CD4-positive, alpha-beta T cell treated with Interleukin-6 at 100 ng/mL for 8 hours (primary cell): ENCODE measurements at places on chromosomes 7 and 10.
A peak's percentile ranks its signal among the peaks of the same experiment; 100 is the strongest.

DNA sequence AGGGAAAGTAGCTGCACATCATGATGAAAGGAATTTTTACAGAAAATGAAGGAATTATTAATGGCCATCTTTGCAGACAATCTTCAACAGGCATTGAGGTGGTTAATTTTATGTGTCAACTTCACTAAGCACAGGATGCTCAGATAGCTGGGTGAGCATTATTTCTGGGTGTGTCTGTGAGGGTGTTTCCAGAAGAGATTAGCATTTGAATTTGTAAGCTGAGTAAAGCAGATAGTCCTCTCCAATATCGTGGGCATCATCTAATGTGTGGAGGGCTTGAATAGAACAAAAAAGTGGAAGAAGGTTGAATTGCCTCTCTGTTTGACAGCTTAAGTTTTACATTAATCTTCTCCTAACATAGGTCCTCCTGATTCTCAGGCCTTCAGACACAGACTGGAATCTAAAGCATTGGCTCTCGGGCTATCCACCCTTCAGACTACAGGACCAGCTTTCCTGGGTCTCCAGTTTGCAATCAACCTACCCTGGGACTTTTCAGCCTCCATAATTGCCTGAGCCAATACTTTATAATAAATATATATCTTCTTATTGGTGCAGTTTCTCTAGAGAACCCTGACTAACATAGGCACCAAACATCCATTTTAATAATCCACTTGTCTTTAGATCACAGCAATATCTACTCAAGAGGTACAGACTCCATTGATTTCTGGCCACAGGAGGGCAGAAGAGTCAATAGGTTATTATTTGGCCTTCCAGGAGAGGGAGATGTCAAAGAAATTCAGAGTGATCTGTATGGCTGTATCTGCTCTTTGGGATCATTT is 10.5 kb upstream of the CRPPA start:
- peak; percentile 12 for DNase-seq

DNA sequence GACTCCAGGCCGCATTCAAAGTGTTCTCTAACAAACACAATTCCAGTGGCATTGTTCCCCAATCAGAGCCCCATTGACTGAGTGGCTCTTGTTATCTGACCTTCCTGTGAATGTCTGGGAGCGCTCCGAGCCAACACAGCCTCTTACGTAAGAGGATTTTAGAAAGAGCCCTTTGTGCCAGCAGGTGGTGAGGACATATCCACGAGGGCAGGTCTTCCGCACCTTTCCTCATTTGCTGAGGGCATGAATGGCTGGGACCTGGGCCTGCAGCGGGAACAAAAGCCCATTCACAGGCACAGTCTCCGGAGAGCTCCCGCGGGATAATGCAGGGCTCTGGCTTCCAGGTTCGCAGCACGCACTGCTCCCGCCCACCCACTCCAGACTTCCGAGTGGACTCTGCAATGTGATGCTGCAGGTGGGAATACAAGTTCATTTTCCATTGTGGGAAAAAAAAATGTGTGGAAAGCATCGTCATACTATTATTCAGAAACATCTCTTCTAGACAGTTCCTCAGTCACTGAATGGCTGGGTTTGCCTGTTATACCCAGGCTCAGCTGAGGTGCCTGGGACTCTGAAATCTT is 295.0 kb upstream of the IGFBP3 start:
- no peak for DNase-seq

GRCh38 chr7:36521911-36522310 is 132.2 kb downstream of the ANLN start:
- no peak for DNase-seq

GRCh38 chr10:14466257-14466656 is 135.5 kb upstream of the FRMD4A start:
- DNase-seq, result no peak

GRCh38 chr7:17369691-17370426 is 71.4 kb downstream of the AHR start:
- DNase-seq, result no peak

DNA sequence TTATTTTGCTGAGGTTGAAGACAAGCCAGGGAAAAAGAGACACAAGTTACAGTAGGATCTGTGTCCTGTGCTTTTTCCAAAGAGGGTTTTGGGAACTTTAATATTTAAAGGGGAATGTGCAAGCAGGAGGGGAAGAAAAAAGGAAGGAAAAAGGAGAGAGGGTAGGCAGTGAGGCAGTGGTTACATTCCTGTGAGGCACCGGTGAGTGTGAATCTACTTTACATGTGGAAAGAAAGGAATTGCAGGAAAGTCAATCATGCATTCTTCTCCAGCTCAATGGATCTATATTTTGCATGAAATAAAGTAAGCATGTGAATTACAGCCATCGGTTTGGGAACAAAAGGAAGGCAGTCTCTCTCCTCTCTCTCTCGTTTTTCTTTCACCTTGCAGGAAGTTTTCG is 12.6 kb upstream of the DYNC2I1 start:
- DNase-seq, result no peak

GRCh38 chr7:123823898-123824753 is 20.8 kb upstream of the HYAL4 start:
- DNase-seq, result no peak

- no peak for DNase-seq
Observed at GRCh38 chr10:126070476-126071215, 174.3 kb downstream of the FANK1 start.

GRCh38 chr7:106447318-106447847 is 162.6 kb upstream of the NAMPT start:
- no peak for DNase-seq

GRCh38 chr10:30270247-30270646 is 78.8 kb downstream of the MTPAP start:
- DNase-seq, result no peak

- DNase-seq, result no peak
Observed at GRCh38 chr7:45645141-45645969, 71.2 kb downstream of the ADCY1 start.

DNA sequence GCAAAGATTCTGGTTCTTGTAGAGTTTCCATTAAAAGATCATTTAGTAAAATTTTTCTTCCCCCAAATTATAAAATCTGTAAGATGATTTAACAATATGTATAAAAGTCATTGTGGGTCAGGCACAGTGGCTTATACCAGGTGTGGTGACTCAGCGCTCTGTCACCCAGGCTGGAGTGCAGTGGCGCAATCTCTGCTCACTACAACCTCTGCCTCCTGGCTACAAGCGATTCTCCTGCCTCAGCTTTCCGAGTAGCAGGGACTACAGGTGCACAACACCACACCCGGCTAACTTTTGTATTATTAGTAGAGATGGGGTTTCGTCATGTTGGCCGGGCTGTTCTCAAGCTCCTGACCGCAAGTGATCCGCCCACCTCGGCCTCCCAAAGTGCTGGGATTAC is 68.0 kb downstream of the SEPTIN14 start:
- DNase-seq, result no peak

GRCh38 chr7:31302356-31302755 is 38.2 kb downstream of the NEUROD6 start:
- DNase-seq, result no peak

DNA sequence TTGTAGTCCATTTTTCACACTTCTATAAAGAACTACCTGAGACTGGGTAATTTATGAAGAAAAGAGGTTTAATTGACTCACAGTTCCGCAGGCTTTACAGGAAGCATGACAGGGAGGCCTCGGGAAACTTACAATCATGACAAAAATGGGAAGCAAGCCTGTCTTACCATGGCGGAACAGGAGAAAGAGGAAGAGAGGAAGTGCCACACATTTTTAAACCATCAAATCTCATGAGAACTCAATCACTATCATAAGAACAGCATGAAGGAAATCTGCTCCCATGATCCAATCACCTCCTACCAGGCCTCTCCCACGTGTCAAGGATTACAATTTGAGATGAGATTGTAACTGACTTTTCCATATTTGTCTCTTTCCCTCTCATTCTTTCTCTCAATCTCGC is 9.3 kb upstream of the PNPLA8 start:
- no peak for DNase-seq

DNA sequence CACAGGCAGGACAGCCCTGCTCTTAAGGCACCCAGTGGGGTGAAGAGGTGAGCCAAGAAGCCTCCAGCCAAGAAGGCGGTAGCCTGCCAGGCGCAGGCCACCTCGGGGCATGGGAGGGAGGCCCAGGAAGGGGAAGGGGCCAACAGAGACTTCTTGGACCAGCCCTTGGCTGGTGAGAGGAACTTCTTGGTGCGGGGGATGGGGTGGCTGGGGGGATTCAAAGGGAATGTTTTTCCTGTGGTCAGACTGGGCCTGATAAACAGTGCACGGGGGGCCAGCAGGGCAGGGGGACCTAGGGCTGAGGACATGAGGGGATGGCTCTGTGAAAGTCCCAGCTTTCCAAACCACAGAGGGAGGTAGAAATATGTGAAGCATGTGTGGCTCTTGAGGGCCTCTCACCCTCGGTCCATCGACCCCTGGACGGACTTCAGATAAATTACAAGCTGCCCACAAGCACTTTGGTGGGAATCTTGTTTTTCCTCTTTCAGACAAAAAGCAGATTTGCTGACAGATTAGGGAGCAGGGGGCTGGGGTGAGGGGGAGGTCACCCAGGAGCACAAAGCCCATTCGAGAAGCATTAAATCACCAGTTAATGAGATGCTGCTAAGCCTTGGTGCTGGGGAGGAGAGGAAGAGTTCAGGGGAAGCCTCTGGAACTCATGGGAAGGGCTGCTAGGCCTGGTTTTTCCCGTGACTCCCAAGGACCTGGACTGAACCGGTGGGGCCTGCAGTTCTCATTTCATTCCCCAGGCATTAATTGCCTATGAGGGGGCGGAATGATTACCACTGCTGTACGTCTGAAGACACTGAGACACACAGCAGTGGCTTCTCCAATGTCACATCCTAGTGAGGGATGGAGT is 11.3 kb downstream of the CRYGN start:
- DNase-seq, result no peak

DNA sequence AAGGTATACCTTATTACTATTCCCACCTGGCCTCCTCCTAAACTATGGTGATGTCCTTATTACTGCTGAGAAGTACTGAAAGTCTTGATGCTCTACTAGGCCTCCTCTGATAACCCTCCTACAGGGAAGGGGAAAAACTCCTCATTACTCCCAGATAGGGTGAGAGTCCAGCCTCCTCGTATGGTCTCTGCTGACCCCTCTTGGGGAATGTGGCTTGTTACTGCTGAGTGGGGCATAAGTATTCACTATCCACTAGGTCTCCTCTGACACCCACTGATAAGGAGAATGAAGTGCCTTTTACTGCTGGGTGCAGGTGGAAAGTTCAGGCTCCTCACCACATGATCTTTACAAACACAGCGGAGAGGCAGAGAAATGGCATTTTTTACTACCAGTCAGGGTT is 222.9 kb downstream of the CHRM2 start:
- no peak for DNase-seq

DNA sequence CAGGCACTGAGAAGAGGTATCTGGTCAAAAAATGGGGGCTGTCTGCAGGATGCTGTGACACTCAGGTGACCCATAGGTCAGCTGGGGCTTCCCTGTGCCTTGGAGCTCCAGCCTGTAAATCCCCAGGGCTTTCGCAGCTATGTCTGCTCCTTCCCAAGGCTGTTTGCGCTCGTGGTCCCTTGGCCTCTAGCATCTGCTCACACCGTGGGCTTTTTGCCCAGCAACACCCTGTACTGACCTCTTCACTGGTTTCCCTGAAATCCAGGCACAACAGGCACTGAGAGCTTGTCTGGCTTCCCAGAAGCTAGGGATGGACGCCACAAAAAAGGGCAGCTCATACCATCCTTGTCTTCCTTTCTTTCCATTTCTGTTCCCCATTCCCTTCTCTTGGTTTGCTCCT is 280.3 kb upstream of the HABP2 start:
- no peak for DNase-seq

DNA sequence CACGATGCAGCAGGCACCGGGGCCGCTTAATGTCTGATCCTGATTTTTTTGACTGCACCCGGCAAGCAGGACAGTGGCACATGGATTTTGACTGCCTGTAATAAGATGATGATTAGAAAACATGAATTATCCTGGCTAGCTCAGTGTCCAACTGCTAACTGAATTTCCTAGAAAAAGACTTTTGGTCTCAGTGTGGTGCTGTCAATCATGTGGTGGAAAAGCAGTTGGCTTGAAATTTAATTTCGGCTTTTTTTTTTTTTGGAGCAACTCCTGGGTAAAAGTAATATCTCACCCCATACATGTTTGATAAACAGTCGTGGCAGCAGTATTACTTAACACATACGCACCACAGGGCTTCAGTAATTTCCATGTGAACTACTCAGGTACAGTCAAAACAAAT is 227.7 kb downstream of the FANK1 start:
- DNase-seq, result no peak

DNA sequence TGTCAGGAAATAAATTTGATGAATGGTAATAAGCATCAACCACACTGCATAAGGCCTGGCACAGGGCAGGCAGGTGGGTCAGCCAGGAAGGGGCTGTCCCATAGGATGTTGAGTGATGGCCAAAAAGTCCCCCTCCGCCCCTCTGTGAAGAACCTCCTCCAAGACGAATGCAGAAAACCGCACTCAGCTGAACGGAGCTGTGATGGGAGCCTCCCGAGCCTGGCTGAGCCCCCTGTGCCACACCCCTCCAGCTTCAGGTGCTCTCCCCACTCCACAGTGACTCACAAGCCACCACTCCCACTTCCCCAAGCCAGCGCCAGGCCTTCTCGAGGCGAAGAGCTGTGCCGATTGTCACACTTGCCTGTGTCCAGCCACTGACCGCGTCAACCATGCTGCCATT is 184.2 kb downstream of the MAD1L1 start:
- no peak for DNase-seq

GRCh38 chr10:45545150-45545549 is 127.4 kb downstream of the ZFAND4 start:
- no peak for DNase-seq

DNA sequence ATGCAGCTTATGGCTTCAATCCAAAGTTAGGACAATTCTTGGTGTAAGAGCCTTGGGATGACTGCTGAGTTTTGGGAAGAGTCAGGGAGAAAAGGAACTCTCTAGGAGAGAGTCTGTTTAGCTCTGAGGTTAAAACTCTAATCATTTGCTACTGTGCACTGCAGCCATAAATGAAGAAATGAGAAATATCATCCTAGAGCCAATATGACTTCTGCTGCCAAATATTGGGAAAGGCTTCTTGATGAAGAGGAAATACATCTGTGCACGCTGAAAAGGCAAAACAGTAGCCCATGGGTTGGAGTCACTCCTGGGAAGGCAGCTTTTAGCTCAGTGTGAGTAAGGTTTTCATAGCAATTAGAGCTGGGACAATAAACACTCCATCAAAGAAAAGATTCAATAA is 308.8 kb downstream of the SFMBT2 start:
- no peak for DNase-seq

DNA sequence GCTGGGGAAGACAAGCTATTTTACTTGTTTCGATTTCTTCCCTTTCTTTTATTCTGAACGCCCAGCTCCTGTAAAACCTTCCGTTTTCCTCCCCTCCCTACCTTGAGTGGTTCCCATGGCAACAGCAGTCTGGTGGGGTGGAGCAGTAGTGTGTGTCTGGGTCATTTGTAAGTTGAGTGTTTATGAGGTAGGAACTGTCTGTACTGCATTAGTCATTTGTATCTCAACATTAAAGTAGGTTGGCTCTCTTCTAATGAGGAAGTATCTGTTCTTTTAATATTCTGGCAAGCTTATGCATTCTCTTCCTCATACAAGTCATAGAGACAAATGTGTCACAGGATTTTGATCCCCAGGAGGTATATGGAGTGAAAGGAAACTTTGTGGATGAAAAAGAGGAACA is 85.3 kb upstream of the CCDC6 start:
- DNase-seq, result no peak
